ENCODE measurements at places on chromosomes 7 and 10. TPM values are rescaled to one million over a fixed set of nuclear protein-coding genes. Genes with fewer than 3 reads are reported as not detected.

DNA sequence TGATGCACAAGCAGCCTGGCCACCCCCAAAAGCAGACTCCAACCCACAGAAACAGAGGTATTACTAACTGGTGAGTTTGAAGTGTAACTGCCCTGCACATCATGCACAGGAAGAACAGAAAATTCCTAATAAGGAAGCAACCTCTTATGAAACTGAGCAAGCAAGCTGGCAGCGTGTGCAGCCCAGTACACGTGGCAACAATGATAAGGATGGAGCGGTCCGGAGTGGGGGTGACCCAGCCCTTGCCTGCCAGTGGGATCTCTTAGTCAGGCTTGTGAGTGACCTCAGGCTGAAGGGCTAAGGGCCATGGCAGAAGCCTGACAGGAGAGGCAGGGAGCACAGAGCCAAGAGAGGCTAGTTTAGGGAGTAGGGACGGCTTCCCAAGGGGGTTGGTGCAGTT, 22.1 kb upstream of the AOAH start:
- no peak for DNase-seq

- DNase-seq = no peak
These were observed 52.6 kb downstream of the PFKP start for GRCh38 chr10:3119796-3120459.

The PON3 gene
- 1.6 TPM for total RNA-seq

The DRGX gene
- total RNA-seq = not detected

- DNase-seq = no peak
These were observed 118.3 kb downstream of the RAPGEF5 start for GRCh38 chr7:22238354-22239311.

DNA sequence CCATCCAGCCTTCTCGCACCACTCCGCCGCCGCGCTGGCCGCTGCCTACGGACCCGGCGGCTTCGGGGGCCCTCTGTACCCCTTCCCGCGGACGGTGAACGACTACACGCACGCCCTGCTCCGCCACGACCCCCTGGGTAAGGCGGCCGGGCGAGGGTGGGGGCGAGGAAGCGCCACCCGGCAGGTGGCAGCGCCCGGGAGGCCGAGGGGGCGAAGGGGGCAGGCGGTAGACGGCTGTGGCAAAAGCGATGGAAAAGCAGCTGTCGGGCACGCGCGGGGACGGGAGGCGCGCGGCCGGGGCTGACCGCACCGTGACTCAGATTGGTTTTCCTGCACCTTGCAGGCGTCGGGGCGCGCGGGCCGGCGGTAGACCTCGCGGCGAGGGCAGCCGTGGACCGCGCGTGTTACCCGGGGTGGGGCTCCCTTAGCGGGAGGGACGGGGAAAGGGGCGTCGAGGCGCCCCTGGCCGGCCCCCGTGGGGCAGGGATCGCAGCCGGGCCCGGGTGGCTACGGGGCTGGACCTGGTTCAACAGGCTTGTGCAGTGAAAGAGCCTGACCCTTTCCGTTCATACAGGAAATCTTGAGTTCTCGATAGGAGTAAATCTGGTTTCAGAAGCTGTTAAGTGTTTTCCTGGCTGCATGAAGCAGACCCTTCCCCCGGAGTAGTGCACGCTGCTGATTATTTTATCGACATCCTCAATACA, 608 bp downstream of the HHEX start:
- DNase-seq = peak; percentile 80

The ZNF722 gene
- total RNA-seq = not detected

- DNase-seq = no peak
These were observed 44.8 kb upstream of the LOXL4 start for GRCh38 chr10:98312822-98313221.

GRCh38 chr7:16881844-16882243, at the start of gene AGR3:
Gene AGR3 (minus strand): TSS chr7:16881983. CDS start chr7:16878618, 3,365 bp downstream.
- DNase-seq = no peak

The TFPI2 gene
- total RNA-seq = 0.55 TPM

GRCh38 chr10:103682631-103683030, 172.7 kb downstream of the SH3PXD2A start:
- DNase-seq = no peak

DNA sequence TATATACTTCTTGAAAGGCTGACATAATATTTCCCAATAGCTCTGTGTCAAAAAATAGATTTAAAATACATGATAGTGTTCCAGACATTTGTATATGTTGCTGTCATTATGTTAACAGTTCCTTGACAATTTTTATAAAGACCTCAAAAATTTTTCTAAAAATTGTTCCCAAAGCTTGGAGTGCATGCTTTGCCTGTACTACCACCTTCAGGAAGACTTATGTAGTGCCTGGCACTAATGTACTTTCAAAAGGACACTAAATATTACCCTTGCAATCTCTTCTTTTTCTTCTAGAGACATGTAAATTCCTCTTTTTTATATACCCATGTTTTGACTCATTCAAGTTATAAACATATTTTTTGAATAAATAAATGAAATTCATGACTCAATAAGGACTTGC, 48.0 kb upstream of the SP8 start:
- DNase-seq = no peak

The TRPV6 gene
- total RNA-seq = not detected

- no peak for DNase-seq
These were observed 730.9 kb downstream of the GRID1 start for GRCh38 chr10:85635650-85636049.

DNA sequence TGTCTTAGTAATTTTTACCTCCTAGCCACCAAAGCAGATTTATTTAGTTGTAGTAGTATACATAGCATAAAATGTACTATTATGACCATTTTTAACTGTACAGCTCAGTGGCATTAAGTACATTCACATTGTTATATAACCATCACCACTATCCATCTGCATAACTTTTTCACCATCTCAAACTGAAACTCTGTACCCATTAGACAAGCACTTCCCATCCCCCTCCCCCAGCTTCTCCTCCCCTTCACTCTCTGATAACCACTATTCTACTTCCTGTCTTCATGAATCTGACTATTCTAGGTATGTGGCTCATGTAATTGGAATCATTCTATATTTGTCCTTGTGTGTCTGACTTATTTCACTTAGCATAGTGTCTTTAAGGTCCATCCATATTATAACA, 71.9 kb downstream of the MRPL32 start:
- DNase-seq = no peak

The ATRNL1 gene
- 7.8 TPM for total RNA-seq

Measured in sigmoid colon (tissue), 7 donors.